ENCODE measurements at places on chromosomes 2 and 18.

- DNase-seq = peak; percentile 16
Observed at GRCh38 chr2:98771721-98772524, 41.0 kb upstream of the MGAT4A start.

DNA sequence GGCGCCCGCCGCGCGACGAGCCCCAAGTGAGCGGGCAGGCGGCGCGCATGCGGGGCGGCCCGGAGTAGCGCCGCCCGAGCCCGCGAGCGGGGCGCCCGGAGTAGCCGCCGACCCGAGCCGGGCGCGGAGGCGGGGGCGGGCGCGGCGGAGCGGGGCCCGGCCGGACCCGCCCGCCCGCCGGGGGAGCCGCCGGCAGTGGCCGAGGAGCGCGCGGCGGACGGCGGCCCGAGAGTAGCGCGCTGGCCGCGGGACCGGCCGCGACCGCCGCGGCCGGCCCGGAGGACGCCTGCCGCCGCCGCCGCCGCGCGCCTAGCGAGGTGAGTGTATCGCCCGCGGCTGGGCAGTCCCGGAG, at the start of gene GALNT1:
GALNT1 (plus strand) TSS at position 195 of the 352 bp plus-strand sequence. CDS start 72,923 bp downstream, outside the sequence.
- DNase-seq = no peak

- no peak for DNase-seq
Observed at GRCh38 chr2:171712051-171712450, 24.8 kb downstream of the DYNC1I2 start.

DNA sequence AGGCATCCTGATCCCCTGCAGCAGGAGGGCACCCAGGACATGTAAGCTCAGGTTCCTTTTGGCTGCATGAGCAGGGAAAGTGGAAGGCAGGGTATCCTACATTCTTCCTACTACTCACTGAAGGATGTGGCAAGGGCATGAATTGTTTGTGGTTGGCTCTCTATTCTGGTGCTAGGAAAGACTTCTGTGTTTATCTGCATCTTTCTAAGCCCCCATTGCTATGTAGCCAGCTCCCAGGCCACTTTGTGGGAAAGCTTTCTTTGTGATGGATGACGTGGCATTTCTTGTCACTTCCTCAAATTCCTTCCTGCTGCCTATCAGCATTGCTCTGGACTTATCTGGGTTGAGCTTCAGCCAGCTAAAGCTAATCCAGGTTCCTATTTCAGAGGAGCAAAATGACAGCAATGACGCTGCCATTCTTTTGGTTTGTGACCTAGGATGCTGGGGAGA, 46.2 kb downstream of the MEIS1 start:
- DNase-seq = no peak

DNA sequence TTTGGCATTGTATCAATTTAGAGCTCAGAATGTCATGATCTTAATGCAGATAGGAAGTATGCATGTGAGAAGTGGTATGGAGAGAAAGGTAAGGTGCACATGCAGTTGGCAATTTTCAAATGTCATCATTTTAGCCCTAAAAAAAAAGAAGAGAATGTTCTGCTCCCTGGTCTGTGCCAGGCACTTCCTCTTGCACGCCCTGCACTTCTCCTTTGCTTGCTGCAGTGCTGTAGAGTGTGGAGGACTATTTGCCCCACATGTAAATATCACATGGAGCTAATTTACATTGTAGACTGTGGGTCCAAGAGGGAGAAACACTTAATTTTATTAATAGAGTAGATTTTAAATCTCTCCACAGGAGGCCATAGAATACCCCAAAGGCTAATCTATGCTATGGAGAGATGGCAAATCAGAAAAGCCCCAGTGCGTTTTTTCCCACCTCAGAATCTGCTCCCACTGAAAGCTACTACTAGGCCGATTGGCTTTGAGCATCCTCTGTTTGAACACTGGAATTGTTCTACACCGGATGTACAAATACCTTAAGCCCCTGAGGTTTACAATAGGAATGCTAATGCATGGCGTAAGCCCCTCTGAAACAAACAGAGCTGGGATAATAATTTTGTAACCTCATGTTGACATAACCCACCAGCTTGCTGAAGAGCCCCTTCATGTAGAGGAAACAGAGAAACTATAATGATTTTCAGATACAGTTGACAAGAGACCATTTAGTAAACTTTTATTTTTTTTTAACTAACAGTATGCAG, 137.2 kb upstream of the KLHL14 start:
- DNase-seq = no peak

Measured in cerebellar nuclear complex (tissue), 1 donor.